ENCODE measurements at places on chromosomes 1 and 21.
A peak's percentile ranks its signal among the peaks of the same experiment; 100 is the strongest.

GRCh38 chr1:41385398-41386195 is 24.4 kb downstream of the FOXO6 start:
- peak; percentile 75 for DNase-seq

- no peak for DNase-seq
These were observed 41.4 kb upstream of the GJB5 start for GRCh38 chr1:34713443-34713842.

DNA sequence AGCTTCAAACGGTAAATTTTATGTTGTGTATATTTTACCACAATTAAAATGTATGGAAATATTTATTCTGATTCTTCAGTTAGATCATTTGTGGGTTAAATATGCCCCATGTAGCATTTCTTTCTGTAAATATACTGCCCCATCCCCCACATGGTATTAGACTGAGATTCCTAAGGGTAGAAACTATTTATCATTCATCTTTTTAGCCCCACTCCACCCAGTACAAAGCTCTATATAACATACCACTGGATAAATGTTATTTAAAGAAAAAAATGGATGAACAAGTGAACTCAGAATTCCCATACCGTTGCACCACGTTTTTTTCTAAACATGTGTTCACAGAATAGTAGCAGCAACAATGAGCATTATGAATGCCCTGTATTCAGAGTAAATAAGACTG is 234.0 kb upstream of the IRF2BP2 start:
- no peak for DNase-seq

DNA sequence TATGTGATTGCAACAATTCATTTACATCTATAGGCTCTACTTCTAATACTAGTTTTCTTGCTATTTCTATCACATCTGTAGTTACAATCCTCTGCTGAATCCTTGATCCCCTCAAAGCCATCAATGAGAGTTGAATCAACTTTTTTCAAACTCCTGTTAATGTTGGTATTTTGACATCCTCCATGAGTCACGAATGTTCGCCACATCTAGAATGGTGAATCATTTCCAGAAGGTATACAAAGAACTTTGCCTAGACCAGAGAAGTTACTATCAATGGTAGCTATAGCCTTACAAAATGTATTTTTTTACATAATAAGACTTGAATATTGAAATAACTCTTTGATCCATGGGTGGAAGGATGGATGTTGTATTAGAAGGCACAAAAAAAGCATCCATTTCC is 110.0 kb downstream of the AMY1C start:
- no peak for DNase-seq

DNA sequence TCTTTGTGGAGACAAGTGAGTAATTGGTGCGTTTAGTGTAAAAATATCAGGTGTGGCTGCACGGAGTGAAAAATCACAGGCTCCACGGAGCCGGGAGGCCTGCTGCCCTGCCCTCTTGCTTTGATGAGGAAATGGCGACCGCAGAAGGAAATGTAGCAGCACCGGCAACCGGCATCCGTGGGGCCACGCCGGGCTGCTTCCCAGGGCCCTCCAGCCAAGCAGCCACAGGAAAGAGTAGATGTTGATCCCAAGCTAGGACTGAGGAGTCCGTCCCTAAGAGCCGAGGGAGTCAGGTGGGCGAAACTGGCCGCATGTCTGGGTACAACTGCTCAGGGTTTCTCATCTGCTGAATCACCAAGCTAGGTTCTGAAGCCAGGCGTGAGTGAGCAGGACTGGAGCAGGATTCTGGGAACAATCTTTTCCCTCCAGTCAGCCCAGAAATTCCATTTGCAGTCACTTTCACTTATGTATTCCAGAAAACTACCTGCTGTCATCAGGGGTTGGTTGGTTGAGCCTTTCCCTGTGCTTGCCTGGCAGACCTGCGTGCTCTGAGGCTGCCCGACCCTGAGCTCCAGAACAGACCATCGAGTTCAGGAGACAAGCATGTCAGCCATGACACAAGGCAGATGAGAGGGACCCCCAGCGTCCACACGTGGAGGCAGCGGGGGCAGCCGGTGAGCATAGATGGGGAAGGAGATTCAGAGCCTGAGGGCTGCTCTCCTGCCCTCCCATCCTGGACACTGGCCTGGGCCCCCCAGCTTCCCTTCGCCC is 5.8 kb upstream of the ITGB2 start:
- DNase-seq, result no peak

DNA sequence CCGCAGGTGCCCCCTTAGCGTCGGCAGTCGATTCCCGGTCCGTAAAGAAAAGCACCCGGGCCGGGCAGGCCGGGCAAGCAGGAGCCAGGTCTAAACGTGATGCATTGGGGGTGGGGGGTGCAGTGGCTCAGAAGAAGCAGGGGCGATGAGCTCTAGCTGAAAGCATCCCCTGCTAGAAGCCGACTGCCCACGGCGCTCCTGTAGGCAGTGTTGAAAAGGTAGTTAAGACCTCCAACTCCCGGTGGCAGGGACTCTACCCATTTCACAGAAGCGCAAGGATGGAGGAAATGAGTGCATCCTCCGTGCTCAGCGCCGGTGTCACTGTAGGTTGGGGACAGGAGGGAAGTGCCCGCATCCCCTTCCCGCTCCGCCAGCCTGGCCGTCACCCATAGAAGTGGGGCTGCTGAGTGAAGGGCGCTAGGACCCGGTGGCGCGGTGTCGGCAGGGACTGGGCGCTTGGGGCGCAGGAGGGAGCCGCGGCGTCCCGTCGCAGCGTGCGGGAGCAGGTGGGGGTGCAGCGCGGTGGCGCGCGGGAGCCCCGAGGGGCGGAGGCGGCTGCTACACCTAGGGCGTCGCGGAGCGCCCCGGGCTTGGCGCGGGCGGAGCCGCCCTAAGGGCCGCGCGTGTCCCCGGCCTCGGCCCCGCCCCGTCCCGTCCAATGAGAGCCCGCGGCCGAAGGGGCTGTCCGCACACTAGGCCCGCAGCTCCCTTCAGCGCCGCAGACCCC is at the start of gene WNT2B:
Gene WNT2B (plus strand): TSS at position 688 of the 727 bp plus-strand sequence. CDS start 298 bp downstream, outside the sequence.
- DNase-seq, result no peak

DNA sequence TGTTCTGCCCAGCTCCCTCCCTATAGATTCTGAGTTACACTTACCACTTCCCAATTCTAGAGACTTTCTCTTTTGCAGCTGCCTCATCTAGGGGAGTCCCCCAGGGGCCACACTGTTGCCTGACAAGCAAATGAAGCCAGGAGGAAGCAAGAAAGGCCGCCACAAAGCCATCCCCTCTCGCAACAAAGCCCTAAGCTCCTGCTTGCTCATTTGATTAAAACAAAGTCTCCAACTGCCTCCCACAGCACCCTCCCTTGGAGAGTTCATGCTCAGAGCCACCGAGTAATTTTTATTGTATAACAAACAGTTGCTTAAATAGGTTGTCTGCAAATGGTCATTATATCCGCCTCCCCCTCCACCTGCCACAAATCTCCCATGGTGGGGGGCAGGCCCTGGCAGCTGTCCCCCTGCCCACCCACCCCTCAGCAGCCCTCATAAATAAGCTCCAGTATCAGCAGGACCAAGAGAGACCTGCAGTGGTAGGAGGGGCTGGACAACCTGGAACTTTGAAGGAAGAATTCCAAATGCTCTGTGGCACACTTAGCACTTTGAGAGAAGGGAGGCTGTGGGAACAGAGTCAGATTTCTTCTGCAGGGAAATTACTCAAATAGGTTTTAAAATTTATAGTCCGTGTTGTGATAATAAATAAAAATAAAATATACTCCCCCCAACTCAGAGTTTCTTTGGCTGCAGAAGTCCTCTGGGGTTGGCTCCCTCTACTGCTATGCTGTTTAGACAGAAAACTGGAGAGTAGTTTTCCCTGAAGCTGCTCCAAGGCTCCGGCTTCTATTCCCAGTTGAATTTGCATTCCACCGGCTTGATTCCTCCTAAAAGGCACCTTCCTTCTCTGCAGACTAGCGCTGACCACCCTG is 237.5 kb downstream of the TTLL7 start:
- no peak for DNase-seq

GRCh38 chr1:10909697-10910680 is 102.5 kb upstream of the TARDBP start:
- peak; percentile 56 for DNase-seq

GRCh38 chr1:188027613-188028012 is 1198.9 kb downstream of the PLA2G4A start:
- no peak for DNase-seq

DNA sequence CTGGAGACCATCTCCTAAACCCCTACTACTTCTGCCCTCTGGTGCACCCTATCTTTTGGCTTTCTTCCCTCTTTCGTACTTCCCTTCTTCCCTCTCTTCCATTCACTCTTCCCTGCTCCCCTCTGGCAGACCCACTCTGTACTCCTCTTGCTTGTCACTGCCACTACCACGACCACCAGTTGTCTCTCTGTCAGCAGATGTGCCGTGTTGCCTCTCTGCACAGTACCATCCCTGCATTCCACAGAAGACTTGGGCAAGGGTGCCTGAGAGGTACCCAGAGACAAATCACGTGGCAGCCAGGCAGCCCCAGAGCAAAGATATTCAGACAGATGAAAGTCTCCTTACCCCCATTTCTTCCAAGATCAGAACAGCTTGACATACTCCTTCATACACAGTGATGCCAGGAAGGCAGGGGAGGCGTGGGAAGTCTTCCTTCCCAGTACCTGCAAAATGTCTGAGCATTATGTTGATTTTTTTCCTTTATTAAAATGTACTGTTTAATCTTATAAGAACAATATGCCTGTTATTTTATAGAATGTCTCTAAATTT is 15.0 kb downstream of the CAMSAP2 start:
- DNase-seq, result no peak

GRCh38 chr1:44905276-44905675 is 62.2 kb upstream of the PTCH2 start:
- DNase-seq, result no peak

GRCh38 chr1:47709019-47709871 is 271.4 kb downstream of the FOXD2 start:
- peak; percentile 13 for DNase-seq

DNA sequence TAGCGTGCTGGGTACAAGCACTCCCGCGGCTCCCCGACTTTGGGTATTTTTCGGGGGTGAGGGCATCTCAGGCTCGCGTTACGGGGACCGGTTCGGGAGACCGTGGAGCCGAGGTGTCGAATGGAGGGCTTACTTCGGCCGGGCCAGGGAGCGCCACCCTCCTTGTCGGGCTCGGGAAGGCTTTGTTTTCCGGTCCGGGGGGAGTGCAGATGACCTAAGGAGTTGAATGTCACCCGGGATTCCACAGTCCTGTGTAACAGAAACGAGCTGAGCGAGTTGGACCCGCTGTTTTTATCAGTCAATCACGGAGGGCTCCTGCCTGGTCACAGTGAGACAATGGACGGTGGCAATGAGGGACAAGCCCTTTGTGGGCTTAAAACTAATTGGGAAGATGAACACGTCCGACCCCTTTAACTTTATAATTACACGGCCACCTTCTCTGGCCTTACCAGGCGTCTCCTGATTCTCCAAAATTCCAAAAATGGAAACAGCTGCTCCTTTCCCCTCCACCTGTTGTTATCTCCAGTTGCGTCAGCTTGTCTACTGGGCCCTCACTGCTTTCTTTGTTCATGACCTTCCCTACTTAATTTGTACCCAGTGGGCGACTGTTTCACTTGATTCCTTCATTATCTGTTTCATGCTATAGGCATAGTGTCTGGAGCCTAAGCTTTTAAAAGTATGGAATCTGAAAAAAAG is 929 bp upstream of the TRIM45 start:
- no peak for DNase-seq

- DNase-seq, result no peak
These were observed 470.3 kb upstream of the NCAM2 start for GRCh38 chr21:20527731-20528460.

DNA sequence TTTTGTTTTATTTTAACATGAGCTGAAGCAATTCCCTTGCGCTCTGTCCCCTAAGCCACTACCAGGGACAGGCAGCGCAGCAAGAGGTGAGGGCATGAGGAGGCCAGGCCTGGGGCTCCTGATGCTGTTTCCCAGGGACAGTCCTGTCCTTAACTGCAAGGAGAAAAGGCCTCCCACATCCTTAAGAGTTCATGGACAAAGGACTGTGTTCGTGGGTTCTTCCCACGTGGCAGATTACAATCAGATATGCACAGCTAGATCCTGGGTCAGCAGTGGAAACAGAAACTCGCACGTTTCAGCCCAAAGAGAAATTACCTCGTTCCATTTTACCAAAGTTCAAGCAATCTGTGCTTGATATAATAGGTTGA is 85.8 kb downstream of the MIS18A start:
- DNase-seq, result no peak

GRCh38 chr1:37071829-37072228 is 37.5 kb upstream of the GRIK3 start:
- DNase-seq, result no peak

- no peak for DNase-seq
These were observed 25.3 kb downstream of the ZMYND12 start for GRCh38 chr1:42430286-42431135.

DNA sequence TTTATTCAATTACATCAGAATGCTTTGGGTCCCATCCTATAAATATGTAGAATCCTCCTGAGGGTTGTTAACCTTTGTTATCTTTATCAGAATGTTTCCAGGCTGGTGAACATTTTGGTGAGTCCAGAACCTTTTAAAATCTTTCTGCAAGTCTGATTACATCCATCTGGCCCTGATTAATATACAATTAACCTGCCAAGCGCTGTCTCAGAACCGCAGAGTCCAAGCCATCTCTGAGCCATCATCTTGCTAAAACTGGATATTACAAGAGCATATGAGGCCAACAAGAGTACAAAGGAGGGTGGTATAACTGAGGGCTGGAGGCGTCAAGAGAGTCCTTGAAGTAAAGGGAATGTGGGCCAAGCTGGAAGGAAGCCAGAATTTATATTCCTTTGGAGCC is 88.6 kb upstream of the ZC3H11B start:
- no peak for DNase-seq

DNA sequence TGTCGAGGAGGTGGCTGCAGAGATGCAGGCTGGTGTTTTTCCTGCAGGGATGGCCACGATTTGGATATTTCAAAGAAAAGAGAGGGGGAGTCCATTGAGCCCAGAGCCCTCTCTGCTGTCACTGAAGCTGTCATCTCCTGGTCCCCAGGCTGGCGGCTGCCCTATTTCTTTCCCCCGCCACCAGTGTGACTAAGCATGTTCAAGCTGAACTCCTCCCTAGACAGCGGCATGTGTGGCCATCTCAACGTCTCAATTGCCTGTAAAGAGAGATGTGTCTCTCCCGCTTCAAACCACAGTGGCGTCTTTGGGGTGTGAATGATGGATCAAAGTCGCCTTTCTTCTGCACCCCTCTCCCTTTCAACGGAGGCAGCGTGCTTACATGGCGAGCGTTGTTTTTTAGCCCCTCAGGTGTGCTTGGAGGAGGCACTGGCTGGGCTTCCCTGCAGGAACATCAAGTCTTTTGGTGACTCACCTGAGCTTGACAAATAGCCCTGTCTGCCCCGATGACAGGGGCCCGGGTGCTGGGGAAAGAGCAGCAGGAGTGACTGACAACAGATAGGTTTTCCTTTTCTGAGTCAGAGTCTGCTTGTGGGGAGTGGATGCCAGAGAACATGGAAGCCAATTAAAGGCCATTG is 346.4 kb upstream of the AJAP1 start:
- DNase-seq, result no peak

GRCh38 chr1:26700711-26701110 is 4.9 kb downstream of the ARID1A start:
- no peak for DNase-seq

GRCh38 chr1:178408871-178409270 is 87.9 kb downstream of the CLEC20A start:
- DNase-seq, result no peak

- peak; percentile 87 for DNase-seq
These were observed 38.8 kb downstream of the POFUT2 start for GRCh38 chr21:45248893-45249381.

GRCh38 chr1:100387657-100388350 is 35.5 kb downstream of the CDC14A start:
- DNase-seq, result no peak

GRCh38 chr1:173447224-173447623 is 29.9 kb upstream of the PRDX6 start:
- no peak for DNase-seq

GRCh38 chr1:56520016-56520601 is 59.3 kb downstream of the PLPP3 start:
- DNase-seq, result no peak

- no peak for DNase-seq
These were observed 336.7 kb upstream of the PROX1 start for GRCh38 chr1:213651077-213651476.
